Non-pigmented ciliary epithelial cell (primary cell): ENCODE measurements at places on chromosomes 4 and X.
A peak's percentile ranks its signal among the peaks of the same experiment; 100 is the strongest.

DNA sequence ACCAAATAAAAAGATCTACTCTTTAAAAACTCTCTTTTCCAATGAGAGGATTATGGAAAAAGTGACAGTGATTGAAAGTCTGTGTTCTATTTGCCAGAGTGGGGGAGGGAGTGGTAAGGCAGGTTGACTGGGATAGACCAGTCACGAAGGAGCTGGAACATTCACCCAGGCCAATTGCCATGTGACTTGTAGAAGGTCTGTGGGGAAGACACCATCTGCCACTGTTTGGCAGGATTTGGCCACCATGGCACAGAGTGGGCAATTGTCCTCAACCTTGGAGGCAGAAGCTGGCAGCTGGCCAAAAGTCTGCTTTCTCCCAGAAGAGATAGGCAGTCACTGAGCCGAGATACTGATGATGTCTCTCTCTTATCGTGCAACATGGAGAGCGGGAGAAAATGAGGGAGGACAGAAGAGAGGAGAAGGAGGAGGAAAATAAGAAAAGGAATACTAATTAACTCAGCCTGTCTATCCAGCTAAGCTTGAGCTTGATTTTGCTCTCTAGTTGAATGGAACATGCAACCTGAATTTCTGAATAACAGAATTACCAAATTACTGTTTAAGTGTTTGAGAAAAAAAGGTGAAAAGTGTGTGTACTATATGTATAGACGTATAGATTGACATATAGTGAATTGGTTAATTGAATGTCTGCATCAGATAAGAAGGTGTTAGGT lies 267.1 kb downstream of the ARHGAP24 start:
- DNase-seq = no peak

DNA sequence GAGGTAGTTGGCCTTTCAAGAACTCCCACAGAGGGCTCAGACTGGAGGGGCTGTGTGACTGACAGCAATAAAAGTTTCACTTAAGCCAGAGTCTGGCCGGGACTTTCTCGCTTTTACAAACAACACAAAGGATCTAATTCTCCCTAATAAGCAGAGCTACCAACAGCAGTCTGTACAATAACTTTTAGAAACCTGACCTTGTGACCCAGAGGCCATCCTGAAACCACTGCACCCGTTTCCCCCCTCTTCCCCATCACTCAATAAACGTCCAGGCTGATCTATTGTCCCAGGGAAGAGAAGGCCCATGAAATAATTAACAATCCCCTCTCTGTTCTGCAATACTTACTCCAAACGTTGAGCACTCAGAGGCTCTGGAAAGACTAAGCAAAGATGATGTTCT lies 442.4 kb downstream of the ZIC3 start:
- DNase-seq = no peak

DNA sequence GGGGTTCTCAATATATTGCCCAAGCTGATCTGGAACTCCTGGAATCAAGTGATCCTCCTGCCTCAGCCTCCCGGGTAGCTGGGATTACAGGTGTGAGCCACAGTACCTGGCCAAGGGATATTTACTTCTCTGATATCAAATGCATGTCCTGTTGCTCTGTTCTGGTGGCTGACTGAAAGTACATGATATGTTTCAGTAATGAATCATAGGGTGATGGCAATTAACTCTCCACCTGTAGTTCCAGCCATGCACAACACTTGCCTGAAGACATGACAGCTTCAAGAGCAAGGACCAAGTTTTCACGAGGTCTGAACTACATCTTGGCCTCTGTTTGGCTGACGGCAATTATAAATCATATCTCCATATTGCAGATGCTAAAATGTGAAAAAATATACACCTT lies 9.1 kb downstream of the ZCCHC4 start:
- DNase-seq = no peak

GRCh38 chrX:25020391-25020904 lies 4.7 kb upstream of the ARX start:
- DNase-seq = no peak

DNA sequence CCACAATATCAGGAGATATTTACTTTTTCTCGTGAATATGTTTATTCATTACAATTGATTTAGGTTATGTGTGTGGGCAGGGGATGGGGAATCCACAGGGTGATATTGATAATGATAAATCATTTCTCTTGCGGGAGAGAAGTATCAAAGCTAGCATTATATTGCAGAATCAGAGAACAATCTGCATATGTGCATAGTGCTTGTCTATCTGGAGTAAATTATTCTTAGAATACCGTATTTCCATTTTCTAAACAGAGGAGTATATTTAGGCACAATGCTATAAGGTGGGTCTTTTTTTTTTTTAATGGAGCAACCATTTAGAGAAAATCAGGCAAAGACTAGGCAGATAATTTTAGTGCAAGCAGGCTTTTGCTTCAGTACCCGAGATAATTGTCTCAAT lies 166.0 kb upstream of the ARX start:
- DNase-seq = no peak

GRCh38 chr4:109611045-109611646 lies 51.1 kb downstream of the MCUB start:
- no peak for DNase-seq

DNA sequence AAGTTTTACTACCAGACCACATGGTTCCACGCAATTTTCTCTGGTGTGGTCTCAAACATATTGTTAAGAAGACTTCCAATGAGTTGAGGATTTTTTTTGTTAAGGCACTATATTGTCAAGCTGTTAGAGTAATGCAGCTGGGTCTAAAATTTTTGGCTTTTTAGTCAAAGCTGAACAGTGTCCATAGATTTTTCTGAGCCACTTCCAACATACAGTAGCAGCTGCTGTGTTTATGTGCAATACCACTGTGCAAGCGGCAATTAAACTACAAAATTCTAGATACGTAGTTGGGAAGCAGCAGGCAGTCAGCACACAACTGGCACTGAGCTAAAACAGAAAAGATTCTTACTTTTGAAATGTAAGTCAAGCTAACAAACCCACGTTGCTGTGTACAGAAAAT lies 1551.1 kb upstream of the AGA start:
- no peak for DNase-seq

DNA sequence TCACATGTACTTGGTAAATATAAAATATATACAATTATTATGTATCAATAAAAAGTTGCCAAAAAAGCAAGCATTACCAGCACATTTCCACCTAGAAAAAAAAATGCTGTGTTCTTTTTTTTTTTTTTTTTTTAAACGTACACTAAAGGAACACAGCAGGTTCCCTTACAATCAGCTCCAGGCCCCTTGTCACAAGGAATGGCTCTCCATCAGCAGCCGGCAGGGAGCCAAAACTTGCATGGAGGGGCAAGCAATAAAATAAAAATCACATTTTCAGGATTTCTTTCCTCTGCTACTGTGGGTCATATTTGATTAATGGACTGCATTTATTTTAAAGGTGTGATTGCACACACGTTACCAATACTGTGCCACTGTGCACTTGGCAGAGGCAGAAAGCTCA lies 460.3 kb downstream of the GPAT3 start:
- DNase-seq = no peak

GRCh38 chr4:68831642-68832041 lies 15.8 kb downstream of the UGT2B10 start:
- DNase-seq = no peak

DNA sequence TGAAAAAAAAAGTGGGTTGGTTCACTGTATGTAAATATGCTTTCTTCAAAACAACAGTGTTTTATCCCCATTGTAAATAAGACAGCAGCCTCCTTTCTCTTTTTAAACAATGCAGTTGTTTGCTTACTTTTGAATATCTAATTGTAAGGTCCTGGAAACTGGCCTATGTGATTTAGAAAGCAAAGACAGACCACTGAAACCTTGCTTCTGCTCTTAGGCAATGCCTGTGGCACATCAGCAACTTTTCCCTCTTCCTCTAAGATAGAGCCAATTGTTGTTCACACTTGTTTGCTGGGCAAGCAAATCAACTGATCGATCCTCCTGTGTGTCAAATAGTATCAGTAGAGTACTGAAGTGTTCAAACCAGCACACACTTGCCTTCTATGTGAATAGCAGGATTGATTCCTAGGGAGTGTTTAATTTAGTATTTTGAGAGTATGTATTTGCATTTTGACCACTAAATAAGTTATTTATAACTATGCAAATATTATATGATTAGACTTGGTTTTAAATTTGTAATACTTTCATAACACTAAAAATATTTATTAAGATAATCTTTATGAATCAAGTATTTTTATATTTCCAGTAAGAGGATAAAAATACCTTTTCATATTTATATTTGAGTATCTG lies 55.4 kb upstream of the GRPR start:
- DNase-seq = no peak

- no peak for DNase-seq
Observed at GRCh38 chr4:183714626-183715025, 55.5 kb downstream of the TRAPPC11 start.

DNA sequence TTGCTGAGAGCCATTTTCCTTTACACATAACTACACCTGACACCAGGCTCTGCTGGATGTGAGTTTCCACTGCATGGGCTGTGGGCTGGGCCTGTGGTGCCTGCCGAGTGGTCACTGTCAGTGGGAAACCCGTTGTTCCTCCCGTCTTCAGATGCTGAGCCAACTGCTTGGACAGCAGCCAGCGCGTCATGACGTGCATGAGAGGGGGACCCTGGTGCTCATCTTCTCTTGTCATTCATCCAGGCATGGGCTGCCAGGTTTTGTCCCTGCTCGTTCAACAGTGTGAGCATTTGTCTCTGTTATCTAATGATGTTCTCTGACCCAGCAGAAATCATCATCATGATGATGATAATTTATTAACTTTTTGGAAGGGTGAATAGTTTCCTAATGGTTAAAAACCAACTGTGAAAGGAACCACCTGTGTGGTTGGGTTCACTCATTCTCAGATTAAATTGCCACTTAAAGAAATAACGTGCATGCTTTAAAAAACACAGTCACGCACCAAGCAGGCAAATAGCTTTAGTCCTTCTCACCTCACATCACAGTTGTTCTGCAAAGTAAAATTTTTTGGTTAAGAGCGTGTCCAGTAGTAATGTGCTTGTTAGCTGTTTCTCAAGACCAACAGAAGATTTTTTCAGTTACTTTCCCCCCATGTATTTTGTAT lies 19.9 kb upstream of the CLDN34 start:
- no peak for DNase-seq

DNA sequence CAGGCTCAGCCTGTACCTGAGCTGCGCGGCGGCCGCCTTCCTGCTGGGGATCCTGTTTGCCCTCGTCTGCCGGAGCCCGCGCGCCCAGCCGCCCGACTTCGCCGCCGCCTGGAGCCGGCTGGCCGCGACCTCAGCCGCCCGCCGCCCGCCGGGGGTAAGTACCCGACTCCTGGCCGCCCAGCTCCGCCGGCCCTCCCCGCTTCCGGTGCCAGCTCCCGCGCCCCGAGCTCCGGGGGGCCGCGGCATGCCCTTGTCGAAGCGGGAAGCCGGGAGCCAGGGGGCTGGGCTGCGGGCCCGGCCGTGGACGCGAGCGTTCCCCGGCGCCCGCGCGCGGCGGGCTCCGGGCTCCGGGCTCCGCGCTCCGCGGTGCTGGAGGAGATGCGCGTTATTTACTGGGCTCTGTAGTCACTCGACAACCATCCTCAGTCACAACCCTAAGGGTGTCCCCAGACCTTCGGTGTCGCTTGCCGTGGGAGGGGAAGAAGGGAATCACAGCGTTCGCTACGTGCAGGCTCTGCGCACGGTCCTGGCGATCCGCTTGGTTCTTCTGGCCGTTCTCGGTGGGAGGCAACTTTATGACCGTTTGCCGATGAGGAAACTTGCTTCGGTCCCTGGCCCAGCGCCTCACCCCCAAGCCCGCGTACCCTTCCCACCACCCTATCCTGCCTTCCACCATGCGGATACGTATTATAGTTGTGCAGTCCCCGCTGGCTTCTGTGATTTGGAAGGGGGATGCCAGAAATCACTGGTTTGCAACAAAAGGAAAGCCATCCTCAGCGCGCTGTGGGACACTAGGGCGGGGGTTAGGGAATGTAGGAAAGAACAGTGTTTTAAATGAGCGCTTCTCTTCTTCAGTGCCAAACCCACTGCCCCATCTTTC lies 944 bp downstream of the SNX25 start:
- DNase-seq = no peak

GRCh38 chr4:146647615-146648460 lies 9.1 kb downstream of the POU4F2 start:
- DNase-seq = no peak

DNA sequence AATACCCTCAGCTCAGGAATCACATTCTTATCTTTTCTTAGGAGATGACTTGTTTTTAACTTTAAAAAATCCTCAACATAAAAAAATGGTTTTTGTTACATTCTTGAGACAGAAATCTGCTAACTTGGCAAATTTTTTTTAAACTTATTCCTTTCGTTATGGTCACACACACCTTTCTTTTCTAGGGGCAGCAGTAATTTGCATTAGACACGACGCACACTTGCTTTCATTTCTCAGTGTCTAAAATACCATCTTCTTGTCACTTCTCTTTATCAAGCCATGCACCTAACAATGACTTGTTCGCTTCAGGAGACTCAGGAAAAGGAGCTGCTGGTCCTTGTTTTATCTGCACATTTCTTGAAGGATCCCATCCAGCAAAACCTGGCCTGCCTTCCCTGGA lies 112.6 kb upstream of the TBL1X start:
- no peak for DNase-seq

GRCh38 chrX:672931-673330 lies 42.3 kb downstream of the SHOX start:
- DNase-seq = no peak

GRCh38 chr4:171983935-171984805 lies 171.0 kb downstream of the GALNTL6 start:
- DNase-seq = peak; percentile 3

- DNase-seq = no peak
Observed at GRCh38 chrX:150038986-150039599, 100.8 kb upstream of the EOLA2 start.
